NCI-H460 (cell line): ENCODE measurements at places on chromosomes 12 and 14. TPM values are rescaled to one million over a fixed set of nuclear protein-coding genes. Genes with fewer than 3 reads are reported as not detected.

Gene KRT80
- 36.0 and 41.3 TPM in 2 replicates for total RNA-seq

Gene DLGAP5
- total RNA-seq: 55.2 and 55.6 TPM in 2 replicates

Gene ITGA7
- total RNA-seq: 0.38 and 1.2 TPM in 2 replicates

GRCh38 chr14:71686677-71687076 lies 245.6 kb upstream of the RGS6 start:
- no peak for DNase-seq

DNA sequence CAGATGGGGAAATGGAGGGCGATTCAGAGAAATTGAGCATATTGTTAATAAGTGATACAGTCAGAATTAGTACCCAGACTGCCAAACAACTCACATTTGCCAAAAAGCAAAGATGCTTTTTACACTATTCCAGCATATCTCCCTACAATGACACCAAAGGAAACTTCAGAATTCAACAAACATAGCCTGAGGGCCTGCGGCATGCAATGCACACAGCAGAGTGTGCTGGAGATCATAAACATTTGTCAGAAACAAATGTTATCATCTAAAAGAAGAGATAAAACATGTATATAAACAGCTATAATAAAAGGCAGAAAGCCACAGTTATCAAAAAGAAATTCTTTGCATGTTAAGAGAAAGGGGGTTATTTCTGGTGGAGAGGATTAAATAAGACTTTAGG lies 20.1 kb upstream of the GARIN6 start:
- no peak for DNase-seq

Gene CCDC196
- not detected in 2 replicates for total RNA-seq

- DNase-seq: no peak
These were observed 3.1 kb upstream of the GYS2 start for GRCh38 chr12:21607701-21608100.

GRCh38 chr12:49098703-49099102 lies 4.1 kb upstream of the DHH start:
- no peak for DNase-seq

DNA sequence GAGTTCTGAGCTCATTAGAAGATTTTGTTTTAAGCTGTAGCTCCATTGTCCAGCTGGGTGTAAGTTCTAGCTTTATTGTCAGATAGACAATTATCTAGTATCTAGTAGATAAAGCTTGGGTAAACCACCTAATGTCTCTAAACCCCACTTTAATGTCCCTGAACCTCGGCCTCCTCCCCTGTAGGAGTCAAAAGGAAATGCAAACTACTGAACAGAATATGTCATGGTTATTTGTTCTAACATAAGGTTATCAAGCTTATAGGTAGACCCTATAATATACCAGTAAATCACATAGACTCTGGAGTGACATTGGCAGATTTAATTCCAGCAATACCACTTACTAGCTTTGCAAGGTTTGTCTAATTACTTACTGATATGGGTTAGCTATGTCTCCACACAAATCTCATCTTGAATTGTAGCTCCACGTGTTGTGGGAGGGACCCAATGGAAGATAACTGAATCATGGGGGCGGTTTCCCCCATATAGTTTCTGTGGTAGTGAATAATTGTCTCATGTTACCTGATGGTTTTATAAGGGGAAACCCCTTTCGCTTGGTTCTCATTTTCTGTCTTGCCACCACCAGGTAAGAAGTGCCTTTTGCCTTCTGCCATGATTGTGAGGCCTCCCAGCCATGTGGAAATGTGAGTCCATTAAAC lies 29.4 kb downstream of the BCAT1 start:
- no peak for DNase-seq

DNA sequence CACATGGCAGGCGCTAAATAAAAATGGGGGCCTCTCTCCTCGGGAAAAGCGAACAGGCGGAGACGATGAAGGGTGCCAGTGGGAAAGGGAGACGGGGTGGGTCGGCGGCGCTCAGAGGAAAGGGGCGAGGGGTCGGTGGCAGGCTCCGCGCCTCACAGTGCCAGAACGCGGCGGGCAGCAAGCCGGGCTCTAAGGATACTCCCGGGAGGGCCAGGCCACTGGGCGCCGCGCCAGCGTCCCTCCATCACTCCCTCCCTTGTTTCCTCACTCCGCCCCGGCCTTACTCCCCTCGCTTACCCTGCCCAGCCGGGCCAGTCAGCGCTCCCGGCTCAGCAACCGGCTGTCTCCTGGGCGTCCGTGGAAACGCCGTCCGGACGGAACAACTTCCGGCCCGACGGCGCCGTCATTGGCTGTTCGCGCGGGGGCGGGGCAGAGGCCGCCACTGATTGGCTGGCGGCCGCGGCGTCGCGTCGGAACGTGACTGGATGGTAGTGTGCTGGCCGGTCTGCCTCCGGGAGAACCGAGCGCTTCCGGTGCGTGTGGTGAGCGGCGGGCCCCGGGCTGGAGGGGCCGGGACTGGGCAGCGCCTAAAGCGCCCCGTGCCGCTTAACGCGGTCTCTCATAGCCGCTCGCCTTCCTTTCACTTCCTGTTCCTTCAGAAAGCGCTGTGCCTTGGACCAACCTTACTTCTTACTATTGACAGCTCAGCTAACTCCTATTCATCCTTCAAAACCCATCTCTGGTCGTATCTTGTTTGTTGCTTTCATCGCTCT lies 53.0 kb downstream of the SLC25A47 start:
- peak; percentile 94 for DNase-seq

Gene TRHDE
- total RNA-seq: not detected in 2 replicates

DNA sequence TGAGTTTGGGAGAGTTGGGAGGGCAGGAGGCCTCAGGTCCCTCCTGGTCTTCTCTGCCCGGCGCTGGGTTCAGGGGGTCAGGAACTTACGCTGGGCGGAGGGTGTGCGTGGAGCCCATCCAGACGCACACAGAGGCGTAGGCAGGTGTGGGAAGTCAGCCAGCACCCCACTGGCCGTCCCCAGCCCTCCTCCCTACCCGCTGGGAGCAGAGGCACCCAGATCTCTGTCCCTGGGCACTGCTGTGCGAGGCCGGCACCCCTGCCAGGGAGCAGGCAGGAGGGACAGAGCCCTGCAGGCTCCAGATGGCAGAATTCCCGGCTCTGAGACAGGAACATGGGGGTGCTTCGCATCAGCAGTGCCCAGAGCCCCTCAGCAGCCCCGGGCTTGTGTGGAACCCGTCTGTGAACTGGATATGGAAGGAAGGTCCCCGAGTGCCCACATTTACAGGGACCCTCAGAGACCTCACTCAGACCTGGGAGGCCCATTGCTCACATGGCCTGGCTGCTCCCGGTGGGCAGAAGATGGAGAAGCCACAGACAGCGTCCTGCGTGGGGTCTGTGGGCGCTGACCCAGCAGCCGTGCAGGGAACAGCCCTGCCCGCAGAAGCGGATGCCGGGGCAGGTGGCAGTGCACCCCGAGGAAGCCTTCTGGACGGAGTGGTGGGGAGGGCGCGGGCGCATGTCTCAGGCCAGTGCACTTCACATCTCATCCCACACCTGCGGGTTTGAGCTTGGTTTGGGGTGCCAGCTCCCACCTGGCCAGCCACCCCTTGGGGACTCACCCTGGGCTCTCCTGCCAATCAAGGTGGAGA lies 59.3 kb downstream of the LRCOL1 start:
- no peak for DNase-seq

DNA sequence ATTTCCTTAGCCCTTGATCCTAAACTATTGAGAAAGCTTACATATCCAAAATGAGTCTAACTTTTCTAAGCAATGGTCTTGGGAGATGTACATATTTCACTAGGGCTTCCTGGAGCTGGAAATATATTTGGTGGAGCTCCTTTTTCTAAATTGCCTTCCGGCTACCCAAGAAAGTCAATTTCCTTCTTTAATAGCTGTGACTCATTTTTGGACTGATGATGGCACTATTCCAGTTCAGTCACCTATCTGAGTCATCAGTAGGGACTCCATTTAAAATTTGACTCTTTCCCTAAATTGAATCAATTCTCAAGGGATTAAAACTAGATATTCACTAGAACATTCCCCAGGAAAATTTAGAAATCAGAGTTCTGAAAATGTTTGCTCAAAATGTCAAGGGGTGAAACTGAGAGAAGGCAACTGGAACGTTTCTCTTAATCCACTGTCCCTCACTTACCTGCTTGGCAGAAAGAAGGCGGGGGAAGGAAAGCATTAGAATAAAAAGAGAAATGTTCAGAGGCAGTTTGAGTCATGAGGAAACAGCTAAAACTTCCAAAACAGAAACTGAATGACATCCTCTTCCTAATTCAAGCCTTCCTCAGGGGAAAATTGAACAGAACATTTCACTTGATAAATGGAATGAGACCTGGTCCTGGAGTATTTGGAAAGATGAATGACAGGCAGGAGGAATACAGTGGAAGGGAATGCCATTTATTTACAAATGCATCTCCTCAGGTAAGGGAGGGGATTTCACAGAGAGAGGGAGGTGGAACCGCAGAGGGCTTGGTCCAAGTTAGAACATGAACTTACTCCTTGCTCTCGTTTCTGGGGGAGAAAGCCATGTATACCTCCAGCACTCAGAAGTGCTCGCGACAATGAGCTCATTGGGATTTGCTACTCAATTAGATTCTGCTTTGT lies 91.2 kb downstream of the RGS6 start:
- no peak for DNase-seq

DNA sequence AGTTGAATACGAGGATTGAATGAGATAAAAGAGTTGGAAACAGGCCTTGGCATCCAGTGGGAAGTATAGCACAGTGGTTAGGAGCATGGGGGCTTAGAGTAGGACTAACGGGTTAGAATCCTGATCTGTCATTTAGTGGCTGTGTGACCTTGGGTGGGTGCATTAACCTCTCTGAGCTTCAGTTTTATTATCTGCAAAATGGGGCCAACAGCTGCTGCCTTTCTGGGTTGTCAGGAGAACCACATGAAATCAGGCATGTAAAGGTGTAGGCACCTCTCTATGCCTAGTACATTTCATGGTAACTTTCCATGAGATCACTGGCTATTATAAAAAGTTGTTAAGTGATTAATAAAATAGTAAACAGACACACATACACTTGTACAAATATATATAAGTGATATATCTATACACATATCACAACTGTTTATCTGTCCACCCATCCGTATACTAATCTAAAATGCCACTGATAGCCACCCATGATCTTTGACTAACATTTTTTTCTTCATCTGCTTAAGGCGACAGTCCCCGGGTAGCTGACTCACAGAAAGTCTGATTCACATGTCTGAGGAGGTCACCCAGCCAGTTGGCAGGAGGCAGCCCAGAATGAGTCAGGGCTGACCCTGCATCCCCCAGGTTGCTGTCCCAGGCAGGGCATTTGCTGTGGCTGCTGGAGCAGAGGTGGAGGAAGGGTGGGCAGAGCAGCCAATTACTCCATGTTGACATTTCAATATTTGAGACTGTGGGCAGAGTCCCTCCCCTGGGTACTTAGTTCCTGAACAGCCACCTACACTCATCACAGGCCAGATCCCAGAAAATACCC lies 125.6 kb upstream of the NOS1 start:
- DNase-seq: no peak

GRCh38 chr12:82124711-82125380 lies 233.3 kb downstream of the CCDC59 start:
- DNase-seq: no peak

GRCh38 chr12:98955284-98955683 lies 310.2 kb downstream of the APAF1 start:
- DNase-seq: peak; percentile 18

GRCh38 chr12:93571365-93571924 lies 1.0 kb upstream of the SOCS2 start:
- DNase-seq: peak; percentile 48

- no peak for DNase-seq
These were observed 39.0 kb downstream of the CKB start for GRCh38 chr14:103483600-103483999.

- no peak for DNase-seq
These were observed 17.3 kb downstream of the NFKBIA start for GRCh38 chr14:35387219-35387618.
